ENCODE measurements at places on chromosomes 13 and 19. TPM values are rescaled to one million over a fixed set of nuclear protein-coding genes. Genes with fewer than 3 reads are reported as not detected.
A peak's percentile ranks its signal among the peaks of the same experiment; 100 is the strongest.

DNA sequence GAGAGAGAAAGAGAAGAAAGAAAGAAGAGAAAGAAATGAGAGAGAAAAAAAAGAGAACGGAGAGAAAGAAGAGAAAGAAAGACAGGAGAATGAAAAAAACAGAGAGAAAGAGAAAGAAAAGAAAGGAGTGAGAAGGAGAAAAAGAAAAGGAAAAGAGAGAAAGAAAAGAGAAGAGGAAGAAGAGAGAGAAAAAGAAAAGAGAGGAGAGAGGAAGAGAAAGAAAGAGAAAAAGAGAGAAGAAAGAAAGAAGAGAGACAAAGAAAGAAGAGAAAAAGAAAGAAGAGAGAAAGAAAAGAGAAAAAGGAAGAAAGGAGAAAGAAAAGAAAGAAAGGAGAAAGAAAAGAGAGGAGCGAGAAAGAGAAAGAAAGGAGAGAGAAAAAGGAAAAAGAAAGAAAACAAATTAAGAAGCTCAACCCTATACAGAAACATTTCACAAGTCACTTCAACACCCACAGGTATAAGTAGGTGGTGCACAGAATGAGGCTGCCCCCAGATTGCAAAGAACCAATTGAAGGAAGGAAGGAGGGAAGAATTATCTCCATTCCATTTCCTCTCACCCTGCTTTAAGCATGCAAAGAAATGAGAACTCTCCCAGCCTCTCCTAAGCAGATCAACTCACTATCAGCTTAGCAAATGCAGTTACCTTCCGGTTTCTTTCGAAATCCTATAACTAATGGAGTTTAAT, 98.8 kb upstream of the CACNA1A start:
- no peak for DNase-seq

GRCh38 chr19:38837656-38838121, 6.1 kb upstream of the ECH1 start:
- DNase-seq = no peak

DNA sequence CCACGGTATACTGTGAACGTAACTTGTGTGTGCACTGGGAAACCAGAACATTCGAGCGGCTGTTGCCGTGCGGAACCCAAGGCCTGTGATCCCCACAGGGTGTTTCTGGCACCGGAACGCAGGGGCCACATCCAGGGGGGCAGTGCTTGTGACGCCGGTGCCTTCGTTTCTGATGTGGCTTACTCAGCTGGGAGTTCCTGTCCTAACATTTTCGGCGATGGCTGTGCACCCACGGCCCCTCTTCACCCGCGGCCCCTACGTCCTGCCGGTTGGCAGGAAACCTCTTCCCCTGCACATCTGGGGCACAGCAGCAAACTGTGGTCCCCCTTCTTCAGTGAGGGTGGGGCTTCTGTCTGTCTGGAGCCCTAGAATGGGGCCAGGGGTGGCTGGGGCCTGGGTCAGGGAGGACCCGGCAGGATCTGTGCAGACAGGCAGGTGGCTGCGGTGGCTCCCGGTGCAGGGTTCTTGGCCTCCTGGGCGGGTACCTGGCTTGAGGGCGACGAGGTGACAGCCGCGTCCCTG, 26.2 kb downstream of the CSNK1G2 start:
- peak; percentile 74 for DNase-seq

GRCh38 chr13:21104199-21105019, 43.0 kb upstream of the LATS2 start:
- no peak for DNase-seq

- DNase-seq = peak; percentile 35
Measured at GRCh38 chr19:35063940-35064818, 22.7 kb downstream of the HPN start.

Gene FKRP
- 10.1 TPM for total RNA-seq

Gene ZNF253
- total RNA-seq = 10.8 TPM
